Mucosa of descending colon (tissue), 3 donors: ENCODE measurements at places on chromosomes 16 and 17. TPM values are rescaled to one million over a fixed set of nuclear protein-coding genes. Genes with fewer than 3 reads are reported as not detected.
A peak's percentile ranks its signal among the peaks of the same experiment; 100 is the strongest.

HYDIN gene
- total RNA-seq, result 2.3 TPM

DNA sequence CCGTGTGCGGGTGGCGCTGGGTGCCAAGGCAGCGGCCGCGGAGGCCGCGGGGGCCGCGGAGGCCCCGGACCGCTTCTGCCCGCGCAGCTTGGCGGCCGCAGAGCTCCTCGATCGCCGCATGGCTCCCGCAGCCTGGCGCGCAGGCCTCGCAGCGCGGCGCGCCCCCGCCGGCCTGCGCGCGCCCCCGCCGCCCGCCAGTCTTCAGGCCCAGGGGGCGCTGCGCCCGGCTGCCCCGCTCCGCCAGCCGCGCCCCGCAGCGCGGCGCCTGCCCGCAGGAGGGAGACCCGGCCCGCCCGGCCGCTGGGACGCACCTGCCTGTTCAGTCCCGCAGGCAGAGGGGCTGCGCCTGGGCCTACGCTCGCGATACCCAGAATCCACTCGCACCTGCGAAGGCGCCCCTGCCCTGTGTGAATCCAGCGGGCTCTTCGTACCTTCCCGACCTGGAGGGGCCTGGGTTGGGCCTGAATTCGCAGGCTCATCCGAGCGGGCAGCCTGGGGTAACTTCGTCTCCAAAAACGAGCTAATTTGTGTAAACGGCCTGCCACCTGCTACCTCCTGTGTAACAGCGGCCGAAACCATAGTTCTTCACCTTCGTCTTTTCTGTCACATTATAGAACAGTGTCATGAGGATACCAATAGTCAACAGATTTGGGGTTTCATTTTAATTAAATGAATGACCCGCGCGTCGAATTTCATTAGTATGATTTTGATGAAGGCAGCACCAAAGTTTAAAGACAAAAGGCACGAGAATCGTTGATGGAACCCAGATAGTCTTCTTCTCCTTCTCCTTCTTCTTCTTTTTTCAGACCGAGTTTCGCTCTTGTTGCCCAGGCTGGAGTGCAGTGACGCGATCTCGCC lies at the start of gene CENPV:
TSS of gene CENPV (minus strand) at position 153 of the 858 bp plus-strand sequence. CDS start at position 120, 33 bp downstream.
- peak; percentile 70 for DNase-seq

- DNase-seq, result no peak
These were observed 15.9 kb downstream of the ST6GALNAC2 start for GRCh38 chr17:76569607-76570279.

COPZ2 gene
- 14.3 TPM for total RNA-seq

DNA sequence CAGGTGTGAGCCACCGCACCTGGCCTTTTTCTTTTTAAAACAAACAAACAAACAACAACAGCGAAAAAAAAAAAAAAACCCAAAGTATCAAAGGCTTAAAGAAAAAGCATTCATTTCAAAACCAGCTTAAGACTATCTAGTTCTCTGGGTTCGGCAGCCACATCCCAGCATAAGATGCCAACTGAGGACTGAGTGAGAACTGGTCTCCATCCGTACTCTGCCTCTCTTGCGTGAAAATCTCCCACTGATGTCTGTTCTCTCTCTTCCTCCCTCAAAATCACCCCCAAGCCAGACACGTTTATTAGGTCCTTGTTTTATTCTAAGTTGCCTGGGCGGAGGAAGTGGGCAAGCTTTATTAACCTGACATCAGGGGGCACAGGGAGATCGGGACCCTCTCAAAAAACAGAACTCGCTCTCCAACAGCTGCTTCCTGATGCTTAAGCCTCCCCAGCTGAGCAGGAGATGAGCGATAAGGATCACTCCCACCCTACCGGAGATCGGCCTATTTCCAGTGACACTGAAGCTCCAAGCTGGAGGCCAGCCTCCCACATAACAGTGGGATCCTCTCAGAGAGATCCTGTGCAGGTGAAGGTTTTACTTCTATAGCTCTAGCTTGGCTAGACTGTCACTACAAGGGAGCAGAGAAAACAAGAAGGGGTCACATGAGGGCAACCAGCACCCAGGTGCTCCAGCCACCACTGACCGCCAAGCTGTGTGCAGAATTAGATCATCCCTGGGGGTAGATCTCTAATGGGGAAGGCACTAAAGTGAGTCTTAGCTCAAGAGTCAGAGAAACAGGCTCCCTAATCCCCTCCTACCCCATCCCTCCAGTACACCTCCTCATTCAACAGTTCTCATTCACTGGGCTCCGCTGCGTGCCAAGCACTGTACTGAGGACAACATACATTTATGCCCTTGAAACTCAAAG lies 13.6 kb downstream of the CDC42EP4 start:
- DNase-seq, result no peak

B3GNT9 gene
- total RNA-seq, result 8.4 TPM

DNA sequence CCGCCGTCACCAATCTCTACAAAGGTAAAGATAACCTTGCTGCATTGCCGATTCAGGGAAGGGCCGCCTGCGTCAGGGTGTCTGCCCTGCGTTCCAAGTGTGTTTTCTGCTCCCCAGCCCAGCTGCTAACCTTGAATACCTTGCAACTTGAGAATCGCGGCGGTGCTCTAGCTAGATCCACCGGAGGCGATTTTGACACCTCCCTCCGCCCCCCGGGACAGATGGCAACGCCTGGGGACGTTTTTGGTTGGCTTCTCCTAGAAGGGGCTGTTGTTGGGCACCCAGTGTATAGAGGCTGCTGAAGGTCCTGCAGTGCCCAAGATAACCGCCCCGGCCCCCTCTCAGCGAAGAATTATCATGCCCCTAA lies 1.5 kb downstream of the HAPSTR1 start:
- DNase-seq, result peak; percentile 50

GRIN2A gene
- 0.39 TPM for total RNA-seq

TRAPPC1 gene
- total RNA-seq, result 114 TPM

SLC4A1 gene
- not detected for total RNA-seq

FBF1 gene
- total RNA-seq, result 5.2 TPM

GRCh38 chr17:8939496-8940334 lies 25.8 kb downstream of the PIK3R5 start:
- no peak for DNase-seq

DNA sequence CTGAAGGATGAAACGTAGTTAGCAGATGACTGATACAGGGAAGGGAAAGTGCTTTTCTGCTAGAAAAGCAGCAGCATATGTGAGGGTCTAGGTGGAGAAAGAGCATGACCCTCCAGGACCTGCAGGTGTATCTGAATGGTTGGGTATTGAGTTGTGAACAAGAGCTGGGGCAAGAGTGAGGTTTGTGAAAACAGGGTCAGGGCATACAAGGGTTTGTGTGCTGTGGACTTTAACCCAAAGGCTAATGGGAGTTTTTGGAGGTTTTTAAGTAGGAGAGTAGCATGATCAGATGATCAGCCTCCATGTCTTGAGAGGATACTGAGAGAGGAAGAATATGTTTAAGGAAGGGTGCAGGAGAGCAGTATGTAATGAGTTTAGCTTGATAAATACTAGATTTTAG lies 6.1 kb upstream of the CMTM1 start:
- no peak for DNase-seq

DNA sequence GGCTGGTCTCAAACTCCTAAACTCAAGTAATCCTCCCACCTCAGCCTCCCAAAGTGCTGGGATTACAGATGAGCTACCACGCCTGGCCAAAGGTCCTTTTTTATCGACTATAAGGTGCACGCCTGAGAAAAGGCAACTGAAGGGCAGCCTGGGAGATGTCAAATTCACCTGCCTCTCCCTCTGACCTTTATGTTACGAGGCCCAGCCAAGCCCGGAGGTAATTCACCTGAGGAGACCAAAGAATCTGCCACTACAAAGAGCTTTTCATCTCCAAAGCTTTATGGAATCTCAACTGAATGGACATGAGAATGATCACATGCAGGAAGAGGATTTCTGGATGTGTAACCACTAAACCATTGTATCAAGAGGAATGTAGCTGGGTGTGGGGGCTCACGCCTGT lies 37.2 kb downstream of the LYRM1 start:
- DNase-seq, result peak; percentile 61

- peak; percentile 65 for DNase-seq
These were observed 21.1 kb downstream of the RARA start for GRCh38 chr17:40329839-40330794.

GRCh38 chr16:27242868-27243590 lies 25.5 kb downstream of the NSMCE1 start:
- no peak for DNase-seq

DNA sequence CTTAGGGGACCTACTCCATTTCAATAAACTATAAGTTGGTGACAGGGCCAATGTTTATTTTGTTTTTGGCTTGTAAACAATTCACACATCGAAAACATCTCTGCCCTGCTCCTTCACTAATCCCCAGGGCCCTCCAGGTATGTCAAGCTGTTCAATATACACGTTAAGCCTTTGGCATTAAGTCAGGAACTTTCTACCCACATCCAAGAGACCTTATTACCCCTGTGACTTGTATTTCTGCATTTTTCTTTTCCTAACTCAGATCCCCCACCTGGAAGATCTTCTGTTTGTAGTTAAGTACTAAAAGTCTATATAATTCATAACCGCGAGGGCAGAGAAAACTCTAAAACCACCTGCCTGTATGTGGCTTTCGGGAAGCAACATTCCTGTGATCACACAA lies 106.8 kb upstream of the AXIN2 start:
- no peak for DNase-seq

DNA sequence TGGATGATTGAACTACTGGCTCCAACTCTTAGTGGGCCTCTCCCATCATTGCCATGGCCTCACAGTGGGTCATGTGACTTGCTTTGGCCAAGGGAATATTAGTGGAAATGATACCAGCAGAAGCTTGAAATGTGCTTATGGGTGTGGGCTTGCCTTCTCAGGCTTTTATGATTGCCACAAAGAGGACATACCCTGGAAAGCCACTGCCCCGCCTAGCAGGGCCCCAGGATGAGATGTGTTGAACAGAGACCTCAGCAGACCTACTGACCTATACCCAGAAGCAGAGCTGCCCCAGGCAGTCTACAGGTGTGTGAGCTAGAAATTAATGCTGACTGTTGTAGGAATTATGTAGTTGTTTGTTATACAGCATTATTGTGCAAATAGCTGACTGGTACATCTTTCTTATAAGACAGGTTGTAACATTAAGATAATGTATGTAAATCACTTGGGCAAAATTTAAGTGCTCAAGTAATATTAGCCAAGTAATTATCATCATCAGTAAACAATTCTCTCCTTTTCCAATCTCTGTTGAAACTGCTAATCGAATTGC lies 67.8 kb upstream of the CDH5 start:
- no peak for DNase-seq

CMTM2 gene
- total RNA-seq, result not detected

SOST gene
- not detected for total RNA-seq

GRCh38 chr17:66426397-66427033 lies 124.1 kb downstream of the PRKCA start:
- no peak for DNase-seq

- no peak for DNase-seq
These were observed 351.3 kb downstream of the SOX9 start for GRCh38 chr17:72472106-72472505.

PMFBP1 gene
- total RNA-seq, result 7.2 TPM

GRCh38 chr17:21095735-21096134 lies 31.0 kb upstream of the DHRS7B start:
- no peak for DNase-seq

DNA sequence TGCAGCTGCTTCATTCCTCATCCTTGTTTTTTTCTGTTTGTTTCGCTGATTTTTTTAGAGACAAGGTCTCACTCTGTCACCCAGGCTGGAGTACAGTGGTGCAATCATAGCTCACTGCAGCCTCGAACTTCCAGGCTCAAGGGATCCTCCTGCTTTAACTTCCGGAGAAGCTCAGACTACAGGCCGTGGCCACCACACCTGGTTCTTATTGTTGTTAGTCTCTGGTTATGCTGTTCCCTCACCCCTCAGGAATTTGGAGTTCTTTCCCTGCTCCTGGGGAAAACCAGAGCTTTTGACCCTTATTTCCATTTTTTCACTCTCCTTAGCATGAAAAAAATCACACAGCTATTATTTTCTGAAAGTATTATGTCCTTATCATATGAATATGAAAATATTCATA lies 1.8 kb downstream of the ODF4 start:
- no peak for DNase-seq

GFOD2 gene
- total RNA-seq, result 27.9 TPM

CHST4 gene
- not detected for total RNA-seq

GRCh38 chr16:17270683-17271109 lies 200.1 kb downstream of the XYLT1 start:
- peak; percentile 69 for DNase-seq

DNA sequence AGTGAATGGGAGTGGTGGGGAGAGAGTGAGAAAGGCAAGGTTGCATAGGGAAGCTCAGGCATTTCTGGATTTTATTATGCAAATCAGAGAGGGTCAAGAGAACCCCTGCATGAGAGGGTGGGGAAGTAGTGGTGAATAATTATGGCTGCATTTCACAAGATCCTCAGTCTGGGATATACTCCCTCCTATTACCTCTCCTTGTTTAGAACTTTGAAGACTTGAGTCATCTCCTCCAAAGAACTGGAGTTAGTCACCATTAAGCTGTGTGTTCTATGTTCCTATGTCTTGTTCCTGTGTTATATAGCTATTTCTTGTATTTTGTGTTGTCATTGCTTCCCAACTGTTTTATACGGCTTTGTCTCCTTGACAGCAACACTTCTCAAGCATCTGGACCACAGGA lies 18.4 kb downstream of the SOX9 start:
- DNase-seq, result no peak

DNA sequence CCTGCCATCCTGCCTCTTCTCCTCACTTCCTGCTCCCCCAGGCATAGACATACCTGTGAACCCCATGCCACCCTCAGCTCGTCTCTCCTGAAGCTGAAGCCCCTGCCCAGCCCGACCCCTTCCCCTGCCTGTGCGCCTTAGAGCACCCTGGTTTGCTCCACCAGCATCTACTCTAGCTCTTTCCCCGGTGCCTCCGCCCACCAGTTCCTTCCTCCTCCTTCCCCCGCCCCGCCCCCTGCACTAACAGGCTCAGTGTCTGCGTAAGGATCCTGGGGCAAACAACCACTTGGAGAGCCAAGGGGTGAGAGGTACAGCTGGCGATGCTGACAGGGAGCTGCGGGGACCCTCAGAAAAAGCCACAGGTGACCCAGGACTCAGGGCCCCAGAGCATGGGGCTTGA lies 1.9 kb downstream of the GPR142 start:
- DNase-seq, result peak; percentile 66

DNA sequence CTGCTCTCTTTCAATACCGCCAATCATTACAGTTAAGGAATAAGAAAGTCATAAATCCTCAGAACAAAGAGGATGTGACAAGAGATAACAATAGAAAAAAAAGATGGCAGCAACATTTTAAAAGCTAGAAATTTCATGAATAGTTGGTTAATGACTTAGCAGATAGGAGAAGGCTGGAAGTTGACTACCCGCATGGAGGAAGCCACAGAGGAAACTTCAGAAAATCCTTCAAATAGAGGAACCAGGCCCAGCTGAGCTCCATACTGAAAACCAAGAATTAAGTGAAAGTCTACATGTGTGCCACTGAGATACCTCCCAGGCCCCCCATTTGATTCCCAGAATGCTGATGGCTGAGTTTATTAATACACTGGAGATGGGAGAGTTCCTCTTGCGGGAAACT lies 109.3 kb downstream of the GSG1L start:
- DNase-seq, result no peak

GLIS2 gene
- total RNA-seq, result 2.9 TPM

GRCh38 chr17:60555786-60556185 lies 29.7 kb upstream of the APPBP2 start:
- DNase-seq, result no peak
